Activated CD8-positive, alpha-beta memory T cell treated with anti-CD3 and anti-CD28 coated beads, Interleukin-2, amount 10 ng/mL, durations not matched to agents 7 days and 5 days (primary cell): ENCODE measurements at places on chromosomes 5 and 9. TPM values are rescaled to one million over a fixed set of nuclear protein-coding genes. Genes with fewer than 3 reads are reported as not detected.
A peak's percentile ranks its signal among the peaks of the same experiment; 100 is the strongest.

- no peak overlapping the region for H3K4me3 ChIP-seq
- no peak for DNase-seq
- peaks cover 5% of the 10 kb centered on the region for H3K27me3 ChIP-seq
- H3K27ac ChIP-seq, result no peak overlapping the region
- no peaks in the 10 kb centered on the region for H3K4me1 ChIP-seq
Observed at GRCh38 chr5:56454219-56454862, 221.2 kb upstream of the ANKRD55 start.

GRCh38 chr9:106065136-106065535, 370.8 kb downstream of the TMEM38B start:
- no peak overlapping the region for H3K4me3 ChIP-seq
- no peaks in the 10 kb centered on the region for H3K36me3 ChIP-seq
- no peaks in the 10 kb centered on the region for H3K4me1 ChIP-seq
- no peak overlapping the region for H3K27ac ChIP-seq
- H3K27me3 ChIP-seq, result no peaks in the 10 kb centered on the region

DNA sequence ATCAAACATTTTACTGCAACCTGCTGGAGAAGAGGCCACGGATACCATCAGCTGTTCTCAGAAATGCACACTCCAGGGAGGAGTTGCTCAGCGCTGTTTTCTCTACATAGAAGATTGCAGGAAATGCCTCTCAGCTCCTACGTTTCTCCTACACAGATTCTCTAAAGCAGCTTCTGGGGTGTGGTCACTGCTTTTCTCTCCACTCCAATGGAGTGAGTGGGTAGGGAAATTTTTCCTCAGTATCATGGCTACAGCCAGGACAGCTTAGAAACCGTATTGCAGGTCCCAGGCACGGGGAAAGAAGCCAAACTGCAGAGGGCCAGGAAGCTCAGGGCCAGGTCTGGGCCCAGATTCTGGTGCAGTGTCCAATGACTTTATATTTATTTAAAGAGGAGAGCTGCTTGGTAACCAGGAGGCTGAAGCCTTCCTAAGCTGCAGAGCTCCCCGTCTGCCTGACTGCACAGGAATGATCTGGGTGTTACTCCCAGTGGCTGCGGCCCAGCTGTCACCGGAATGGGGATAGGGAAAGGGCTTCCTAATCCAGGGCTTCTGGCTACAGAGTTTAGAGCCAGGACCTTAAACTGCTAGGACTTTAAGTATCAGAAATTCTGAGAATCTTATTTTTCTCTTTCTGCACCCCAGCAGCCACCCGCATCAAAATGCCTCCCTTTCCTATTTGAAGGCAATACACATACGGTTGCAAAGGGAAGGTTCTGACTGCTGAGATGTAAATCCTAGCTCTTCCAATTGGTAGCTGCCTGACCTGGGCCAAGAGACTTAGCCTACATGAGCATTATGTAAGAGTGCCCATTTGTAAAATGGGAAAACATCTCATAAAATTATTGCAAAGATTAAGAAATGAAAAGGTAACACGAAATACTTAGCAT, 1.4 kb upstream of the SPTAN1 start:
- H3K27ac ChIP-seq, result peak overlapping the region; percentile 96
- H3K27me3 ChIP-seq, result no peaks in the 10 kb centered on the region
- peak overlapping the region; percentile 15 for H3K4me3 ChIP-seq
- peaks cover 27% of the 10 kb centered on the region for H3K4me1 ChIP-seq
- DNase-seq, result no peak

DNA sequence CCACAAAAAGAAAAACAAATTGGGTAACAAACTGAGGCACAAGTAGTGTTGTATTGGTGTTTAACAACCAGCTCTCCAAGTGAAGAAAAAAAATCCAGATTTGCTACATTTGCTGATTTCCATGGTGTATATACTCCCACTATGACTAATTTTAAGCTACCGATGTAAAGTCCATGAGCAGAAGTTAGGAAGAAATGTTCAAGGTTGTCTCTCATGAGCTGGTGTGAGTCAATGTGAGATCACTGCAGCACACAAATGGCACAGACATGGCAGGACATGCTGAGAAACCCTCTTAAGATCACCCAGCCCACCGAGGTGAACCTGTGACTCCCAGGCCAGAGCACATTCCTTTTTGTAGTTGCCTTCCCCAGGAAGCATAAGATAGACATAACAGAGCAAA, 36.2 kb downstream of the SLC44A1 start:
- H3K4me1 ChIP-seq, result peaks cover 1% of the 10 kb centered on the region
- DNase-seq, result no peak
- H3K36me3 ChIP-seq, result no peaks in the 10 kb centered on the region
- H3K4me3 ChIP-seq, result no peak overlapping the region
- H3K27me3 ChIP-seq, result no peaks in the 10 kb centered on the region

- H3K27ac ChIP-seq, result no peak overlapping the region
- H3K4me3 ChIP-seq, result no peak overlapping the region
- H3K27me3 ChIP-seq, result no peaks in the 10 kb centered on the region
- H3K36me3 ChIP-seq, result no peaks in the 10 kb centered on the region
- DNase-seq, result peak; percentile 33
- no peaks in the 10 kb centered on the region for H3K4me1 ChIP-seq
Observed at GRCh38 chr9:114005371-114006154, 72.5 kb downstream of the AMBP start.

DNA sequence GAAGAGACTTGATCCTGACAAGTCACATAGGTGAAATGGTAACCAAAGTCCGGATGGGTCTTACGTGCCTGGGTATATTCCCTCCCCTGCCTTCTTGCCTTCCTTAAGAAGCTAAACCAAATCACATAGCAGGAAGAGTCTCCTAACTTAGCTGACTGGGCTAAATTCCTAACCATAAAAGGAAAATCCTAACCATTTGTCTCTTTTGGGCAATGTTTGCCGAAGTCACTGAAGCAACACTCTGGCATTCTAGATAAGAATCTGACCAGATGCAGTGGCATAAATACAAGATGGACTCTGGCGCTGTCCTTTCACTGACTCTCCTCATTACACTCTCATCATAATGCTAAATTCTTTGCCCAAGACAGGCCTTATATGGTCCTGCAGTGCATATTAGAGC, 625.5 kb upstream of the RORB start:
- H3K27me3 ChIP-seq, result no peaks in the 10 kb centered on the region
- no peak overlapping the region for H3K4me3 ChIP-seq

- peaks cover 7% of the 10 kb centered on the region for H3K4me1 ChIP-seq
- no peaks in the 10 kb centered on the region for H3K36me3 ChIP-seq
- H3K27ac ChIP-seq, result no peak overlapping the region
- DNase-seq, result no peak
- peaks cover 63% of the 10 kb centered on the region for H3K27me3 ChIP-seq
Observed at GRCh38 chr9:129548571-129549135, 72.2 kb downstream of the C9orf50 start.

- no peak overlapping the region for H3K27ac ChIP-seq
- no peaks in the 10 kb centered on the region for H3K27me3 ChIP-seq
- no peak for DNase-seq
- H3K4me1 ChIP-seq, result no peaks in the 10 kb centered on the region
- H3K36me3 ChIP-seq, result no peaks in the 10 kb centered on the region
- H3K4me3 ChIP-seq, result no peak overlapping the region
Observed at GRCh38 chr9:7828334-7828733, 28.8 kb upstream of the DMAC1 start.

GRCh38 chr5:11390291-11390767, 513.9 kb downstream of the CTNND2 start:
- no peaks in the 10 kb centered on the region for H3K4me1 ChIP-seq
- peaks cover 17% of the 10 kb centered on the region for H3K27me3 ChIP-seq
- H3K36me3 ChIP-seq, result no peaks in the 10 kb centered on the region
- no peak overlapping the region for H3K27ac ChIP-seq

DNA sequence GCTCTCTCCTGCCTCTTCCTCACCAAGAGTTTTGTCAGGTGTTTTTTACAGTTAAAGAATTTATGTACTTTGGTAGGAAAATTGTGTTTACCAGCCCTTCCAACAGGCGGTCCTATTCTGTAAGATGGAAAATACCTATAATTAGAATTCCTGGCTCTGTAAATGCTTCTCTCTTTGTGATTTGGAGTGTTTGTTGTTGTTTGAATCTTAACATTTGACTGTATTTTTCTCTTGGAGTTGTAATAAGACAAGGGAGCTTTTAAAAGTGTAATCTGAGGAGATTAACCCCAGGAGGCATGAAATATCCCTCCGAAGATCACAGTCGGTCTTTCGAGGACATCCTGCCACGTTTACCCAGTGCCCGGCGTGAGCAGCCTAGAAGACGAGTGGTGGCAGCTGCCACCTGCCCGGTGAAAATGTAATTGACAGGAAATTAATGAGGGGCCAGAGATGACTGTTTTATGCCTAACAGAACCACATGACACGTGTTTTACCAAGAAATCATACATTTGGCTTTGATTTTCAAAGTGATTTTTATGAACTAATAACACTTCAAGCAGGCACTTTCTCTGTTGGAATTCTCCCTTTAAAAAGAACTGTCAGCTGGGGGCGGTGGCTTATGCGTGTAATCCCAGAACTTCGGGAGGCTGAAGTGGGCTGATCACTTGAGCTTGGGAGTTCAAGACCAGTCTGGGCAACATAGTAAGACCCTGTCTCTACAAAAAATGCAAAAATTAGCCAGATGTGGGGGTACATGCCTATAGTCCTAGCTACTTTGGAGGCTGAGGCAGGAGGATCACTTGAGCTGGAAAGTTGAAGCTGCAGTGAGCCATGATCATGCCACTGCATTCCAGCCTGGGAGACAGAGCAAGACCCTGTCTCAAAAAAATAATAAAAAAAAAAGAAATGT, 20.0 kb downstream of the ANKRD33B start:
- peak; percentile 37 for DNase-seq
- H3K4me3 ChIP-seq, result no peak overlapping the region
- H3K4me1 ChIP-seq, result peaks cover 45% of the 10 kb centered on the region
- H3K27me3 ChIP-seq, result peaks cover 14% of the 10 kb centered on the region
- peaks cover 2% of the 10 kb centered on the region for H3K36me3 ChIP-seq

GRCh38 chr5:142664636-142665035, 21.3 kb downstream of the FGF1 start:
- no peaks in the 10 kb centered on the region for H3K4me1 ChIP-seq
- H3K27me3 ChIP-seq, result peaks cover 7% of the 10 kb centered on the region
- no peaks in the 10 kb centered on the region for H3K36me3 ChIP-seq
- H3K4me3 ChIP-seq, result no peak overlapping the region
- no peak for DNase-seq

DNA sequence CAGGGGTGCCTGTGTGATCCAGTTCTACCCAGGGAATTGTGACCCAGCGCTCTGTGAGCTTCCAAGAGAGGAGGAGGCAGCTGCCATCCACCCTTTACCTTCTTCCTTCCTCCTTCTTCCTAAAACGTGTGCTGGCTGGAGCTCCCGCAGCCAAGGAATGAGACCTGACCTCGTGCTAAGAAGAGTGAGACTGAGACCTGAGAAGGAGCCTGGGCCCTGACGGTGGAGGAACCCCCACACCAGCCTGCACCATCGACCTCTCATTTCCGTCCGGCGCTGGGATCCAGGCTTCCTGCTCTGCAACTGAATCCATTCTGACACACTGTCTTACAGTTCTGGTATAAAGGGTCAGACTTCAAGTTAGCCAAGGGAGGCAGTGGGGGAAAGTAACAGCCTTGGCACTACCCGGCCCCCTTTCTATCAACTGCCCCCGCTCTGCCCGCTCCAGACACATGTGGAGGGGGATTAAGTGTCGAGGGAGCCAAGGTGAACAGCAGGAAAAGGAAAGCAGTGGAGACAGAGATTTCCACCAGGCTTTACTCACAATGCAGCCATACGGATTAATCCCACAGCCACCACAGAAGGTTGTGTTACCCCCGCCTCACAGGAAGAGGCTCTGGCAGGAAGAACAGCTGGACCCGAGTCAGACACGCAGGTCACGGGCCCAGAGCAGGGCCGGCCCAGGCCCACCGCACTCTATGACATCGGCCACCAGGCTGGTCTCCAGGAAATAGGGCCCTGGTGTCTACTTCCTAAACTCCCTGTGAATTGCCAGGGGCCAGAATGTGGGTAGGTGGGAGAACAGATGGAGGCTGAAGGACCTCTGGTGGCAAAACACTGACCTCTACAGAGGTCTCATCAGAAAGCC, 15.8 kb downstream of the MGAT1 start:
- DNase-seq, result no peak
- no peak overlapping the region for H3K4me3 ChIP-seq
- no peaks in the 10 kb centered on the region for H3K27me3 ChIP-seq
- H3K27ac ChIP-seq, result peak overlapping the region; percentile 6

DNA sequence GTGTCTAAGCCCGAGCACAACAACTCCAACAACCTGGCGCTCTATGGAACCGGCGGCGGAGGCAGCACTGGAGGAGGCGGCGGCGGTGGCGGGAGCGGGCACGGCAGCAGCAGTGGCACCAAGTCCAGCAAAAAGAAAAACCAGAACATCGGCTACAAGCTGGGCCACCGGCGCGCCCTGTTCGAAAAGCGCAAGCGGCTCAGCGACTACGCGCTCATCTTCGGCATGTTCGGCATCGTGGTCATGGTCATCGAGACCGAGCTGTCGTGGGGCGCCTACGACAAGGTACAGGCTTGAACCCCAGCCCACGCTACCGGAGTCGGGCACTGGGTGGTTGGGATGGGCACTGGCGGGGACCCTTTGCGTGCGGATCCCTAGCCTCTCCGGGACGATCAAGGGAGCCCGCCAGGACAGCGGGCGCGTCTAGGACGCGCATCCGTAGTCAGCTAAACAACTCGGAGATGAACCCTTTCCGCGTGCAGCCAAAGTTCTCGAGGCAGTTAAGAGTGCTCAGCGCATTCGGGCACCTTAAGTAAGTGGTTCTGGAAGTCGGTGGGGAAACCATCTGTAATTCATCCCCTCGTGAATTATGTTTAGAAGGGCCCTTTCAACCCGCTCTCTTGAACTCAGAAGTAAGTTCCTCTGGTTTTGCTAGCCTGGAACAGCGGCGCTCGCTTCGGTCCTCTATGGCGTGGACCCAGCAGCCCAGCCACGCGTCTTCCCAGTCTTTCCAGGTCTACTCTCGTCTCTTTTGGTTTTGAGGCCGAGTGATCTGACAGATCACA, 1.3 kb downstream of the KCNN2 start:
- peaks cover 50% of the 10 kb centered on the region for H3K27me3 ChIP-seq
- peaks cover 5% of the 10 kb centered on the region for H3K4me1 ChIP-seq
- H3K36me3 ChIP-seq, result peaks cover 1% of the 10 kb centered on the region
- H3K27ac ChIP-seq, result peak overlapping the region; percentile 36

DNA sequence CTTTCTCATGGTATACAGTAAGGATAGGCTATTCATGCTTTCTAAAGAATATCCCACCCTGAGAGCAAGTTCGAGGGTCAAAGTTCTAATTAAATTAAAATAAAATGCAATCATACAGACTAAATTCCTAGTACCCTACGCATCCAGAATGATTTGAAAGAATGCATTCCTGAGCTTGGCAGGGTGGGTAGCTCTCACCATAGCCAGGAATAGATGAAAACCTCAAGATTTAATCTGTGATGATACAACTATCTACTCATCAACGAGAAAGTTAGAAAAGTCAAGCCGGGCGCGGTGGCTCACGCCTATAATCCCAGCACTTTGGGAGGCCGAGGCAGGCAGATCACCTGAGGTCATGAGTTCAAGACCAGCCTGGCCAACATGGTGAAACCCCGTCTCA, 32.3 kb downstream of the SERINC5 start:
- DNase-seq, result no peak
- H3K27ac ChIP-seq, result no peak overlapping the region
- no peak overlapping the region for H3K4me3 ChIP-seq

Gene LRRC19
- not detected for total RNA-seq

Gene LHX2
- total RNA-seq, result not detected

Gene FANCG
- 121 TPM for total RNA-seq
